Bone marrow (tissue), 2 donors: ENCODE measurements at places on chromosomes 16 and 17.

- DNase-seq: no peak
These were observed at the start of gene SDR42E1 for GRCh38 chr16:82011199-82011641. TSS of gene SDR42E1 (minus strand) at chr16:82011470. CDS start at chr16:82000858, 10,612 bp downstream.

DNA sequence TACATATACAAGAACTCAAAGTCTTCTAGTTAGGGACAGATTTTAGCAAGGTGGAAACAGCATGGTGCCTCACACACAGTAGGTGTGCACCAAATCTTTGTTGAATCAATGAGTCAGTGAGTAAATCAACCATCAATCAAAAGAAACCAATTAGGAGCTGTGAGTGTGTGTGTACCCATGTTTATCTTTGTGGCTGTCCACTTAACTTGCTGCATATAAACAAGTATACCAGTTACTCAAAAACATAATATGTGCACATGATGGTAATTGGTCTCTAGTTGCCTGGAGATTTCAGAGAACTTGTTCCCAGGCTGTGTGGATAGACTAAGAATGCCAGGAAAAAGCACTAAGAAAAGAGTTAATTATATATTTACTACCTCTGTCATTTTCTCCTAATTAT lies 272.2 kb upstream of the CCL2 start:
- no peak for DNase-seq

DNA sequence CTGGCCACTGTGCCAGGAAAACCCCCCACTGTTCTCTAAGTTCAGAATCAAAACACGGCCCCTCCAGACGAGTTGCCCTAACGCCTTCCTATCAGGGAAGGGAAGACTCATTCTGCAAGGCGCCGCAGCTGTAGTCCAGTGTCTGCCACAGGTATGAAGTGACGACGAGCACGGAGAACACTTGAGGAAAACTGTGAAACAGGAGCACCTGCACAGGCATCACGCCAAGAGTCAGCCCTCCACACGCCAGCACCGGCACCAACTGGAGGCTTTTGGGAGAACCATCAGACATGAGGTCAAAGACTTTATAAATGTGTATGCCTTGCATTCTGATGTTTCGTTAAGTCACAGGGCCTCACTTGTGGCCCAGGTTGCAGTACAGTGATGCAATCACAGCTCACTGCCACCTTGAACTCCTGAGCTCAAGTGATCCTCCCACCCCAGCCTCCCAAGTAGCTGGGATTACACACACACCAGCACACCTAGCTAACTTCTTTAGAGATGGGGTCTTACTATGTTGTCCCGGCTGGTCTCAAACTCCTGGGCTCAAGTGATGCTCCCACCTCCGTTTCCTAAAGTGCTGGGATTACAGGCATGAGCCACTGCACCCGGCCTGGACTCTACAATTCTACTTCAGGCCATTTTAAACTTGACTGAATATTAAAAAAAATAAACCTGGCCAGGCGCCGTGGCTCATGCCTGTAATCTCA lies 22.9 kb downstream of the KLHDC4 start:
- no peak for DNase-seq

- DNase-seq: no peak
These were observed 457.6 kb upstream of the ZFHX3 start for GRCh38 chr16:73505577-73505976.

DNA sequence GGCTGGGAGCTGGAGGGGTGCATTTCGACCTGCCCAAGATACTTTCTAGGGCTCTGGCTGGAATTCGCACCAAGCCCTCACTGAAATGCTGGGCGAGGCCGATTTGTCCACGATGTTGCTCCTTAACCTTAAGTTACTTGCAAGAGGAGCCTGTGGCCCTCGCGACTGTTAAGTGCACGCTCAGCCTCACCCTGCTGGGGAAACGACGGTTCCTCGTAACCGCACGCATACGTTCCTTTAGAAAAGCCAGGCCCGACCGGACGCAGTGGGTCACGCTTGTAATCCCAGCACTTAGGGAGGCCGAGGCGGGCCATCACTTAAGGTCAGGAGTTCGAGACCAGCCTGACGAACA lies 607 bp upstream of the NCOR1 start:
- DNase-seq: no peak

- DNase-seq: no peak
These were observed 31.3 kb downstream of the CLEC19A start for GRCh38 chr16:19316846-19317245.

DNA sequence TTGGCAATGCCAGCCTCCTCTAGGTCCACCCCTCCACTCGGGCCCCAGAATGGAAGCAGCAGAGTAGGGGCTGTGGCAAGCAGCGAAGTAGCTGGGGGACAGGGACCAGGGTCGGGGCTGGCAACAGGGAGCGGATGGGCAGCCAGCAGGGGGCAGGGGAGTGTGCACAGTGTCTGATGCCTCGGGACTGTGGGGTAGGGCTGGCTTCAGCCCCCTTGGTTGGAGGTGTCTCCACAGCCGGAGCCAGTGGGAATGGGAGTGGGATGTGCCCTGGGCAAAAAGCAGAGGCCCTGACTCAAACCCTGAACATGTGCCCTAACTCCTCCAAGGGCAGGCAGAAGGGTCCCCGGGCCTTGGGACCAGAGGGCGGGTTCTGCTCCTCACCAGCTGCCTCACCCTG lies 18.5 kb upstream of the ARHGAP27 start:
- no peak for DNase-seq

DNA sequence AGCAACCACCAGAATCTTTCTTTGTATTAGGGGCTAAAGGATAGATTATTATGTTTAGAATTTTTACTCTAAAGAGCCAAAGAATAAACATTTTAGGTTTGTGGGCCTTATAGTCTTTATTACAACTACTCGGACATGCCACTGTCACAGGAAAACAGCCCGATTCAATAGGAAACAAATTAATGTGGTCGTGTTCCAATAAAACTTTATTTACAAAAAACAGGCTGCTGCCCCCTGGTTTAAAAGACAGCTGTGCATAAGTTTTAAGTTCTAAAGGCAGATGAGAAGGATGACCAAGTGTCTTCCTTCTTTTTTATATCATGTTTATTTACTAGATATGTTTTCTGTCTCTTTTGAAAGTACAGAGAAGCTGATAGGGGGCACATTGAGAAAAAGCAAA lies 166.5 kb downstream of the HS3ST3A1 start:
- no peak for DNase-seq
